Dermis blood vessel endothelial cell (primary cell): ENCODE measurements at places on chromosomes 3 and 15. TPM values are rescaled to one million over a fixed set of nuclear protein-coding genes. Genes with fewer than 3 reads are reported as not detected.

TMEM43 gene
- total RNA-seq, result 113 and 121 TPM in 2 replicates

GCNT3 gene
- total RNA-seq, result 0.17 TPM in 1 of 2 replicates, not detected in the other

ATOSA gene
- 66.3 and 66.5 TPM in 2 replicates for total RNA-seq

PPP1R14D gene
- total RNA-seq, result not detected in 2 replicates

MCF2L2 gene
- total RNA-seq, result 0.34 and 0.84 TPM in 2 replicates

ARL14 gene
- total RNA-seq, result not detected in 2 replicates

SLC12A1 gene
- total RNA-seq, result under 0.01 TPM in 2 replicates

GOLGA8M gene
- total RNA-seq, result 0.28 and 0.51 TPM in 2 replicates

GABRB3 gene
- 0.28 and 0.34 TPM in 2 replicates for total RNA-seq

SLC22A13 gene
- 0.17 and 0.19 TPM in 2 replicates for total RNA-seq

STAC gene
- 0.37 and 1.2 TPM in 2 replicates for total RNA-seq

DPPA4 gene
- total RNA-seq, result not detected in 2 replicates

RTP1 gene
- total RNA-seq, result not detected in 2 replicates

P3H2 gene
- 13.1 and 18.5 TPM in 2 replicates for total RNA-seq

CCNL1 gene
- total RNA-seq, result 87.8 and 195 TPM in 2 replicates

SLC7A14 gene
- total RNA-seq, result under 0.01 and 0.14 TPM in 2 replicates

TMCO5A gene
- not detected in 2 replicates for total RNA-seq

PRRT3 gene
- total RNA-seq, result 0.68 and 0.84 TPM in 2 replicates

GOLGA8G gene
- total RNA-seq, result not detected in 2 replicates

CPN2 gene
- total RNA-seq, result not detected in 2 replicates

TM2D3 gene
- total RNA-seq, result 31.0 and 44.4 TPM in 2 replicates

ITIH1 gene
- total RNA-seq, result not detected in 2 replicates

CSPG4 gene
- 0.19 and 0.68 TPM in 2 replicates for total RNA-seq

WNT5A gene
- 2.0 and 2.6 TPM in 2 replicates for total RNA-seq

HTD2 gene
- total RNA-seq, result 10.2 and 16.0 TPM in 2 replicates

C3orf22 gene
- not detected in 2 replicates for total RNA-seq

LRRC28 gene
- total RNA-seq, result 17.0 and 19.8 TPM in 2 replicates

YEATS2 gene
- 40.8 and 41.1 TPM in 2 replicates for total RNA-seq

POPDC2 gene
- total RNA-seq, result 0.33 and 1.7 TPM in 2 replicates

PDE8A gene
- total RNA-seq, result 69.8 and 85.3 TPM in 2 replicates

STXBP5L gene
- total RNA-seq, result 0.05 TPM in 1 of 2 replicates, not detected in the other

SCAANT1 gene
- not detected in 2 replicates for total RNA-seq

GPR156 gene
- total RNA-seq, result 0.09 TPM in 1 of 2 replicates, not detected in the other

CCR4 gene
- under 0.01 and 0.05 TPM in 2 replicates for total RNA-seq

ZNF80 gene
- total RNA-seq, result not detected in 2 replicates

EIF3J gene
- 49.7 and 93.9 TPM in 2 replicates for total RNA-seq
